ENCODE measurements at places on chromosomes 2 and 18.

DNA sequence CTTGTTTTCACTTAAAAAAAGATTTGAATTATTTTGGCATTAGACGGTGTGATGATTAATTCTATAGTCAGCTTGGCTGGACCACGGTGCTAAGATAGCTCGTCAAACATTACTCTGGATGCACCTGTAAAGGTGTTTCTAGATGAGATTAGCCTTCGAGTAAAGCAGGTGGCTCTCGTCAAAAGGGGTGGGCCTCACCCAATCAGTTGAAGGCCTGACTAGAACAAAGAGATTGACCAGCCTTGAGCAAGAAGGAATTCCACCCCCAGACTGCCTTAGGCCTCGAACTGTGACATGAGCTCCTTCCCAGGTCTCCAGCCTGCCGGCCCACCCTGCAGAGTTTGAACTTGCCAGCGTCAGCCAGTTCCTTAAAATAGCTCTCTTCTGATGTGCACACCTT, 73.4 kb downstream of the TWIST2 start:
- no peak for DNase-seq

- no peak for DNase-seq
Observed at GRCh38 chr2:64326578-64327050, 127.3 kb upstream of the LGALSL start.

DNA sequence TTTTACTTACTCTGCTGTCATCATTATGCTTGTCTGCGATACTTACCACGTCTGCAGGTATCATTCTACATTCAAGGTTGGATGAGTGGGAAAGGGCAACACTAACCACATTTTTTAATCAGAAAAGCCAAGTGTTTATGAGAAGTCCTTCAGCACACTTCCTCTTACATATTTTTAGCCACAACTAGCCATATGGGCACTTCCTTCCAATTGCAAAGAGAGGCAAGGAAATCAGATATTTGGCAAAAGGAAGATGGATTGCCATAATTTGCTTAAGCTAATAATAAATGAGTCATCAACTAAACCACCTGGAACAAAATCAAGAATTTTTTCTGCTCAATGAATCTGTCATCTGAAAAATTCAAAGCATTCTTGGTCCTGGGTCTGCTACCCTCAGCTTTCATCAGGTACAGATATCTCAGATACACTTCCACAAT, 16.7 kb upstream of the MRO start:
- peak; percentile 50 for DNase-seq

DNA sequence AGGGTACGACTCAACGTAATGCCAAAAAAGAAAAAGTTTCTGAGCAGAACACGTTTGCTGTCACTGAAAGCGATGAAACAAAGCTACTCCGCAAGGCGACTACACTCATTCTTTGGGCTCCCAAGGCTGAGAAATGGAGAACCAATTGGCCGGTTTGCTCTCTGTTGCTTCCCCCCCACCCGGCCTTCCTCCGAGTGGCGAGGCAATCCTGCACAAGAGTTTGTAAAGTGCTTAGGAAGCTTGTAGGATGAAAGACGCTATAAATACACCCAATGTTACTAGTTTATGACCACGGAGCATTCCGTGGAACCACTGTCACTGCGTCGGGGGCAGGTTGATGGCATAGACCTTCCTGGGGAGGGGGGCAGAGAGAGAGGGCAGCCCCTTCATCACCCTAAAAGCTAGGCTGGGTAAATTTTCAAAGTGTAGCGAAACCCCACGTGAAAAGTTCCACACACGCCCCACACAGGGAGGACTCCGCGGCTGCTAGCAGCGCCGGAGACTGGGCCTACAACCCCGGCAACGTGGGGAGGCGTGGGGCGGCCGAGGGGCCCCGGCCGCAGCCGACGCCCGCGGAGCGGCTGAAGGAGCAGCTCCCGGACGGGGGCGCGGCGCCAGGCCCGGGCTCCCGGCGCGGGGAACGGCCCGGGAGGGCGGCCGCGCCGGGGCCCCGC, 915 bp downstream of the CUL3 start:
- peak; percentile 62 for DNase-seq

DNA sequence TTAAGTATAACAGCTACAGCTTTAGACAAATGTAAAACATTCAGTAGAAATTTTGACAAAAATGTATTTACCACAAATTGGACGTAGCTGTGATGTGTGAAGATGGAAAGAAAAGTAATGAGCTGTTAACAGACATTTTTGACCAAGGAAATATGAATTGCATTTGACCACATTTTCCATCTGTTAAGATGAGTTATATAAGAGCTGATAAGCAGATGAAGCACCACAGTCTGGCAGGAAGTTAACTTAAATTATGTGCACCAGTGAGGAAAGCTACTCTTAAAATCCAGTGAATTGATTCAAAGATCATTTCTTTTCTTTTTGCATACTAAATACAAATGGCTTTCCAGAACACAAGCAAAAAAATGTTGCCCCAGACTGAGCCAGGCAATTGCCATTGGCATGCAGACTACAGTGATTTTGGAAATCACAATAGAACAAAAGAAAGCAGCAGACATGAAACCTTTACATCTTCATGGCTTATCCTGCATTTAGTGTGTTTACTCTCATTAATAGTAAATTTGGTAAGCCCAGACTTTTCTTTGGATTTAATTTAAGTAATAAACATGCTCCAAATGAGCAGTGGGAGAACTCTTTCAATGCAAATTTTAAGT, 493.7 kb downstream of the TMX3 start:
- DNase-seq = no peak

DNA sequence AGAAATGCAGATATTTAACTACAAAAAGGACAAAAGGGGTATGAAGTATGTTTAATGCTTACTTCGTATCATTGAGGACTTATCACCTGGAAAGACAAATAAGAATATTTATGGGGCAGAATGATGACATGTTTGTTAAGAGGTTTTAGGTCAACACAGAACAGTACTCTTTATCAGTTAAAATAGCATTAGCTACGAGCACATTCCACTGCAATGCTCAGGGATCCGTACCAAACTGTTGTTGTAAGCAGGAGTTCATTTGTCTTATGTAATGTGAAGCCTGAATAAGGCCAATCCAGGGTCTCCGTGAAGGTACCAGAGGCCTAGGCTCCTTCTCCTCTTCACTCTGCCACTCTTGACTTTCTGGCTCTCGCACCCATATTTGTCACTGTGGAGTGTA, 465.7 kb upstream of the NRP2 start:
- no peak for DNase-seq

GRCh38 chr2:61962095-61962984, 56.9 kb downstream of the COMMD1 start:
- DNase-seq = no peak

DNA sequence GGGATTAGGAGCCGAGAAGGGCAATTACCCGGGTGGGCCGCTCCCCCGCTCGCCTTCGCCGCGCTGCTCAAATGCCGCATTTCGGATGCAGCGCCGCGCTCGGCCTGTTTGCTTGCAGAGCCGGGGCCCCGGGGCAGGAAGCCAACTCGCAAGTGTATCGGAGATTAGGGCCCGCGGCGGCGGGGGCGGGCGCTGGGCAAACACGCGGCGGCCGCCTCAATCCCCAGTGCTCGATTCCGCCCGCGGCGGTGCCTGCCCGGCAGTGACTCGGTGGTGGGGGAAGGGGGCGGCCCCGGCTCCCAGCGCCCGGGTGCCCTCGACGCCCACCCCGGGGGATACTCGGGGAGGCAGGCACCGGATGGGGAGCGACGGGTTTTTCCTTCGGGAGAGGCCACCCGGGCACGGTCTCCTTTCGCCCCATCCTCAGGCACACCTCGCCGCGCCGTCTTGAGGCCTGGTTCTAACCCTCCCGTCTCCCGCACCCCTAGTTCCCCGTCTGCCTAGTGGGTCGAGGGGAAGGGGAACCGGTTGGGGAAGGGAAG, 26.6 kb upstream of the NOTO start:
- DNase-seq = peak; percentile 60

DNA sequence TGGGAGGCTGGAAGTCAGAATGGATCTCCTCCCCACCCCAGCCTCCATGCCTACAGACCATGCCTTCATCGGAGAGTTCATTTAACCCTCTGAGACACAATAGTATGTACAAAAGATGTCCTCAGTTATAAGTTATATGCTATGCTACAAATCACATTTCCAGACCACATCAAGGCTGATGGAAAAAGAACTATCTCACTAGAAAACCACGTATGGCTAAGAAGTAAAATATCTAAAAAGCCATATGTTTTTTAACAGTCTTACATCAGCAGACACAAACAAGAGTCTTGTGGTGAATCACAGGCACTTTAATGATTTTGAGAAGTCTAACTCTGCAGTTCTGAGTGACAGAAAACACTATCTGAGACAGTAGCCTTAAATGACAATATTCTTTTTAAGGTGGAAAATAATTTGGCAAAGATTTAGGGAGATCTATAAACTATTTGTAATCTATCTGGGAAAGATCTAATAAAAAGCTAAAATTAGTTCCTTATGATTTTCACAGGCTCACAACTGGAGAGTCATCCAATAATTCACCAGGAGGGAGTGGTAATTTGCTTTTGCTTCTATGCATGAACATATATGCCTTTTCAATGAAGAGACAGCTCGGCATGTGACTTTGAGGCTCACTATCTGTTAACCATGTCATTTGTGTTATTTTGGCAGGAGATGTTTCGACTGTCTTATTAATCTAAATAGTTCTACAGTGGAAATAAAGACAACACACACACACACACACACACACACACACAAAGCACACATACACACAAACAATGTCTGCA, 197.5 kb downstream of the IRS1 start:
- DNase-seq = no peak

- DNase-seq = peak; percentile 9
Observed at GRCh38 chr18:78639006-78639950, 340.3 kb upstream of the SALL3 start.

- no peak for DNase-seq
Observed at GRCh38 chr2:217915706-217916105, 87.1 kb downstream of the TNS1 start.

- DNase-seq = no peak
Observed at GRCh38 chr18:44871771-44872170, 191.1 kb downstream of the SETBP1 start.

GRCh38 chr2:42812899-42813479, 20.6 kb upstream of the HAAO start:
- DNase-seq = peak; percentile 68

DNA sequence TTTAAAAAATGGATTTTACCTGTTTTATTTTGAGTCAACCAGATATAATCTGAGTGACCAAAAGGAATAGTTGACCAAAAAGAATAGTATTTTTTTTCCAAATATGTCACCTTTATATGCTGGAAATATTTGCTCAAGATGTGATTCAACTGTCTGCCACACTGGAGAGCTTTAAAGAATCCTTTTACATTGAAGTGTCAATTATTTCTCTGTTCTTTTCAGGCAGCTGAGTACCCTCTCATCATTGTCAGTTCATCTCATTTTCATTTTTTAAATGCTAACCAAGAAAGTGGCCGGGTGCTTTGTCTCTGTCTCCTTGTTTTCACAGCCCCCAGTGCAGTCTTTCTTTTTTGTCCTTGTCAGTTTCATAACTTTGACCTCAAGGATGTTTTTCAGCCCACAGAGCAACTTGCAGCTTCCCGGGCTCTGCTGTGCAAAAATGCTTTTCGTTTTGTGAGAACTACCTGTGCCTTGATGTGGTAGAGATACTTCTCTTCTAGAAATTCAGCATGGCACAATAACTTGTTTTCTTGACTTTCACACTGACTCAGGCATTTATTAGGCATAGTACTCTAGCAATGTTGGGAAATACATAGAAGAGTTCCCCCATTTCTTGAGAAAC, 23.4 kb upstream of the CERS6 start:
- DNase-seq = no peak

DNA sequence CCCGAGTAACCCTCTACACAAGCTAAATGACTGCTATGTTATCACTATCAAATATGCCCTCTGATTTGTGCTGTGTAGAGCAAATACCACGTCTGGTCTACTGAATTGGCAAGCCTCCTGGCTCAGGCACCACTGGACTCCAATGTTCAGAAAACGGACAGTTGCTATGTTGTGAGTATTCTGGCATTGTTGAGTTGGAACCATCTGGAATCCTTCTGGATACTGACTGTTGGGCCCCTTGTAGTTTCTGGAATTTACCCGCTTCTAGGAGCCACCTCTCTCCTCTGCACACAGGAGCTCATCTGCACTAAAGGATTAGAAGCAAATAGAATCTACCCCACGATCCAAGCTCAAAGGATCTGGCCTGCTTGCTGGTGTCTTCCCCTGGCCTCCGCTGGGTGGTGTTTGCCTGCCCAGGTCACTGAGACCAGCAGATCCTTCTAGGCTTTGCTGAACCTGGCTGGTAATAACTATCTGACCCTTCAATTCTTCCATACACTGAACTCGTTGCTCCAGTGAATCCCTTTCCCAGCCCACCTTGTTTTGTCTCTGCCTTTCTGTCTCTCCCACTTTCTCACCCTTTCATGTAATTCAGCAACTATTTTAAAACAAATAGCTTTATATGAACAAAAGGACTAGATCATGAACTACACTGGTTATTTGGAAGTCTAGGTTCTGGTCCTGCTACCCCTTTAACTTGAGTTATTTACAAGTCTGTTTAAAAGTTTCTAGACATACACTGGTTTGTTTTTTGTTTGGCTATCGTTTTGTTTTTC, 2.1 kb upstream of the HAAO start:
- no peak for DNase-seq

- DNase-seq = no peak
Observed at GRCh38 chr2:75592030-75592429, 31.3 kb upstream of the EVA1A start.

DNA sequence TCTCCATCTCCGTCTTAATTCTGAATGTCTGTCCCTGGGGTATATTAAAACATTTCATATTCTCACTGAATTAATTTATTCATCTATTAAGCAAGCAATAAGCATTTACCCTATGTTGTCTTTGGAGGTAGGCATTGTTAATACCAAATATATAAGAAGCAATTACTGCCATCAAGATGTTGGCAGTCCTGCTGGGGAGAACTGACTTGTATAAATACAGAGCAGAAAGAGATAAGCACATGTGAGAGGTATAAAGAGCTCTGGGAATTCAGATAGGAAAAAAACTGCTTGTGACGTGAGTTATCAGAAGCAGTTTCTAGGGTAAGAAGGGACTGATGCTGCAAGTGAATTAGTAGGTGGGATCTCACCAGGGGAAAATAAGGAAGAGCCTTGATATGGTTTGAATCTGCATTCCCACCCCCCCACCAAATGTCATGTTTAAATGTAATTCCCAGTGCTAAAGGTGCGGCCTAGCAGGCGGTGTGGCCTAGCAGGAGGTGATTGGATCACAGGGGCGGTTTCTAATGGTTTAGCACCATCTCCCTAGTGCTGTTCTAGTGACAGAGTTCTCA, 286.8 kb downstream of the RAD51AP2 start:
- DNase-seq = no peak

DNA sequence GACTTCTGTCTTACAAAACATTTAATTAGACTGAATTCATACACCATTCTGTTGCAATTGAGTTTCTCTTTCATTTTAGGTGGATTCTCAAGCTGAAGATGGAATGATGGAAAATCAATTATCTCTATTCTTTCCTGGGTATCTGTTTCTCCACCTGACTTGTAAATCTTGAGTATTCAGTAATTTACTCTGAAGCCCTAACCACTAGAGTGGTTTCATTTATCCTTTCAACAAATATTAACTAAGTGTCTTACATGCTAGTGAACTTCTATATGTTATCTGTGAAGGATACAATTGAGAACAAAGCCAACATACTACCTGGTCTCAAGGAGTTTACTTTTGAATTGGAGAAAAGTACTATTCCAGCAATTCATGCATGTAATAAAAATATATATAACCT, 94.1 kb upstream of the ZNF804A start:
- DNase-seq = no peak

- DNase-seq = no peak
Observed at GRCh38 chr2:149954981-149955600, 367.5 kb upstream of the MMADHC start.

All from suppressor macrophage treated with lipopolysaccharide for 4 hours (primary cell).